ENCODE measurements at places on chromosomes 6 and 20.

DNA sequence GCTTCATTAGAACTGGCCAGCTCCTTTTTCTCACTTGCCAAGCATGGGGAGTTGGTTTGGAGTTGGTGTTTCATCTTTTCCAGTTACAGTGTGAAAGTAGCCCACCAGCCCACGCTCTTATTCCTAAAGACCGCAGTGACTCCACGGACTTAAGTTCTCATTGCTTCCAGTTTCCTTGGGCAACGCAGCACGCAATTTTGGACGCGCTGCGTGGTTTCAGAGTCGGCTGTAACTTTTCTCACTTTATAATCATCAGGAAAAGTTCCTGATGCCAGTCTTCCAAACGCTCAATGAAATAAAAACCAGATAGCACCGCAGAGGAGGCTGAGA is 381 bp upstream of the PEX7 start:
- DNase-seq, result no peak

DNA sequence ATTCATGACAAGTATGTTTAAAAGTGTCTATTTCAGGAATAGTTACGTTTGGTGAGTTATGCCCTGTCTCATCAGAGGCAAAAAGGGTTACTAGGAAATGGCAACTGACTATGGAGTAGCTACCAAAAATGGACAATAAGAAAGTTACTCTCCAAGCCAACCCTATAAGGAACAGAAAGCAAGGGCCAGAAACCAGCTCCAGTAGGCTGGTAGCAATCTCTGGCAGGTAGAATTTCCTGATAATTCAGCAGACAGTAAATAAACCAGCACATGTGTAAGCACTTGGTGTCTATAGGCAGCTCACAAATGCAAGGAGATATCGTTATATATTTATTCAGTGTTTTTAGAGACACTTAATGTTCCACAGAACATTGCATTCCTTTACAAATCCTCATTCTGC is 20.3 kb downstream of the SOX4 start:
- DNase-seq, result no peak

- DNase-seq, result no peak
Observed at GRCh38 chr6:81806793-81807565, 54.5 kb upstream of the TENT5A start.

- DNase-seq, result no peak
Observed at GRCh38 chr6:158411998-158412397, 99.7 kb downstream of the TULP4 start.

- DNase-seq, result no peak
Observed at GRCh38 chr6:78251931-78252330, 599.1 kb downstream of the MEI4 start.

DNA sequence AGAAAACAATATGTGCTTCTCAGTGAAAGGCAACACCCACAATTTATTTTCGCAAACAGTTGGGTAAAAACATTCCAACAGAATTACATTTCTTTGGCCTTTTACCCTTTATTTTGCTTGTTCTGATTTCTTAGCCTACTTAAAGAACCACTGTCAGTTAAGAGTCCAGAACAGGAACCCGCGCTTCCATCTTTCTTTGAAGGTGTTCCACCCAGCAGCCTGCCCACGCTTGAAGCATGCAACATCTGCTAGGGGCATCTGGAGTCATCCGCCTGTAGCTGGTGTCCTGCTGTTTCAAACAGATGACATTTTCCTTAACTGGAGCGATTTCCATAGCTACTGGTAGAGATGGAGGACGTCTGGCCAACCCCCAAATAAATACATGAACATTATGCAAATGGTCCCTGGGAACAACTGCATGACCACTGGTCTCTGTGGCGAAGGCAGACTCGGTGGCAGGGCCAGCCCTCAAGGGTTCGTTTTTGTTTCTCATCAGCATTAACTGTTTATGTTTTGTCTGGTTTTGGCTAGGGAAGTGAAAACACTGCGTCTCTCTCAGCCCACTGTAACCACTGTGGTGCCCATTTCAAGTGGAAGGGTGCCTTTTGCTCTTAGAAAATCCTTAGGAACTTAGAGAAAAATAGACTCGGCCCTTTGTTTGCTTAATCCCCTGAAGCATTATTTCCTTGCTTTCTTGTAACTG is 51.6 kb downstream of the LAMA4 start:
- no peak for DNase-seq

- no peak for DNase-seq
Observed at GRCh38 chr20:16864963-16865362, 116.8 kb downstream of the OTOR start.

- DNase-seq, result no peak
Observed at GRCh38 chr20:15857173-15857784, 716.0 kb downstream of the KIF16B start.

GRCh38 chr20:63325554-63326313 is 32.7 kb downstream of the COL20A1 start:
- no peak for DNase-seq

DNA sequence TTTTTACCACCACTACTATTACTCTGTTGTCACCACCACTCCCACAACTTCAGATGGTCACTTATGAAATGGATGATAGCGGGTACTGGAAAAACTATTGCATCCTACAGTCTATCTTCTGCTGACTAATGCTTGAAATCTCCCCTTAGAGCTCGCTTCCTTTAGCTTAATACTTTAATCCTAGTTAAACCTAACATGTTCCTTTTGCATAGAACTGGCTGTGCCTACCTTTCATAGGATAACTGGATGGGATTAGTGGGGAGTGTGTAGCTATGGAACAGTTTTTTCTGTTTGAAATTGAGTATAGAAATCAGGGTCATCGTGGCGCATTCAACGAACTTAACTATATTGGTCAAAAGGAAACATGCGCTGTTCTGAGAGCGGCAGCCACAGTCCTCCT is 294.7 kb downstream of the FARS2 start:
- DNase-seq, result no peak

DNA sequence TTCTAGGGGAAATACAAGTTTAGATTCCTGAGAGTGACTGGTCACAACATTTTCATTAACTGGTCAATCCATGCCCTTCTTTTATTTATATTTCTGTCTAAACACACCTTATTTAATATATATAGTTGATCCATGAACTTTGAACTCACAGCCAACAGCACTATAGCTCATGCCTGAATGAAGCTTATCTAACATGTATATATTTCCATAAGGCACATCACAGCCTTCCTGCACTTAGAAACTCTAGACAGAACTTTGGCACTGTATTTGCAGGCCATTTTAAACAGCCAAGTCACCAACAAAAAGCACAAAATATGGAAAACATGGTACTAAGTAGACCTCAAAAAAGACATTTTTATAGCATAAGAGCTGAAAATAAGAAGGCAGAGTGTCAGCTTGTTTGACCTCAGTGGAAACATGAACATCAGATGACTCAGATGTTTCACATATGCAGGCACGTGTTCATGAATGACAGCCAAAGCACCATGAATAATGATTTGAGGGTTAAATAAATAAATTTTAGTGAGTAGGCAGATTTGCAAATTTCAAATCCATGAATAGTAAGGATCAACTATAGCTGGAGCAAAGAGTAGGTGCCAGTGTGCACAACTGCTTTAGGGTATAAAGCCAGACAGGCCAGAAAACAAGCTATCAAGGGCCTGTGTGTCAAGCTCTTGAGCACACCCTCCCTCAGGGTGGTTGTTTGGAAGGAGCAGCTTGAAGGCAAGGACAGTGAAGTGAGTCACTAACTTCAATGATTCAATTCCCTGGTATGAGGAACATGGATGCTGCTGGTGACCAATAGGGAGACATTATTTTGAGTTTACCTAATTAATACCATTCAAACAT is 88.9 kb upstream of the NT5E start:
- DNase-seq, result no peak

- no peak for DNase-seq
Observed at GRCh38 chr6:34544776-34545471, 11.2 kb downstream of the SPDEF start.

GRCh38 chr6:34386316-34387137 is 5.9 kb downstream of the NUDT3 start:
- DNase-seq, result no peak

DNA sequence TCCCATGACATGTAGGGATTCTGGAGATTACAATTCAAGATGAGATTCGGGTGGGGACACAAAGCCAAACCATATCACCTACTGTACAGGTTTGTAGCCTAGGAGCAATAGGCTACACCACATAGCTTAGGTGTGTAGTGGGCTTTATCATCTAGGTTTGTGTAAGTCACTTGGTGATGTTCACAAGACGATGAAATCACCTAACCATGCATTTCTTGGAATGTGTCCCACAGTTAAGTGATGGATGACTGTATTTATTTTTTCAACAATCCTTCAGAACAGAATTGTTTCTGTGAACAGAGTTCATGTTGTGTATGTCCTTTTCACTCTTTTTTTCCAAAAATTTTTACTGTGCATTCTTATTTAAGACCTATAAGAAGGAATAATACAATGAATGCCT is 76.1 kb downstream of the DTD1 start:
- DNase-seq, result no peak

DNA sequence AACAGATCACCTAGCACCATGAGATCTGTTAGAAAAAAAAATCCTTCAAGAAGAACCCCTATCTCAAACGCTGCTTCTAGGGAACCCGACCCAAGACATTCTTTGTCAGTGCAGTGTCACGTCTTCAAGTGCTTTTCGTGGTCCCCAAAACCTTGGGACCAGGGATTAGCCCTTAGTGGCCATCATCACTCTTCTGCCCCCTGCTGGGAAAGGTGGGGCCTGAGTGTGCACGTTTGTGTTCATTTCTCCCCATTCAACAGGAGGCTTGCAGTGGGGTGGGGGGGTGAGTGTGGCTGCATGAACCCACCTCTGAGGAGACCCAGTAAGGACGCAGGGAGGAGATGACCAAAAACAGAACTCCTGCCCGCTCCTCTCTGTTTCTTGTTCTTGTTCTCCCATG is 218.2 kb upstream of the RNF24 start:
- no peak for DNase-seq

DNA sequence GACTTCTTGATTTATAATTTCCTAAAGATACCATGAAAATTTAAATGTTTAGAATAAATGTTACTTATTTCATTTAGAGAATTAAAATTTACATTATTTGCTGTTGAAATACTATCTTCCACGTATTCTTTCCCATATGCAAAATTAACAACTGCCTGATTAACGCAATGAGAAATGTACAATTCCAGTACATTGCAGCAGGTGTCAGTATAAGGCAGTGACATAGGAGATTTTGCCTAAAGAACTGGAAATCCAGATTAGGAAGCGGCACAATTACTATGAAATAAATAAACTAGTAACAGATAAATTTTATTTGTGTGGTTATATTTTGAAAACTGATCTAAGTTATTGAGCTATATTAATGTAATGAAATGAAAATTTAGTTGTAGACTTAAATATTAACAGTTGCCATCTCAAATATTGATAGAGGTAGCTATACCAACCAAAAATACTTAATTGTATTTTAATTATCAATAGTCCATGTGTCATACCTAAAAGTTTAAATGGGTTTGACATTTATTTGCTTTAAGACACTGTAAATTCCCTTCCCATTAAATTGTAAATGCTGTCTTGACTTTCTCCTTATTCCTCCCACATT is 300.2 kb downstream of the UTRN start:
- DNase-seq, result no peak

- no peak for DNase-seq
Observed at GRCh38 chr6:2166717-2167116, 78.7 kb downstream of the GMDS start.

- DNase-seq, result no peak
Observed at GRCh38 chr6:117149324-117149723, 116.0 kb upstream of the VGLL2 start.

DNA sequence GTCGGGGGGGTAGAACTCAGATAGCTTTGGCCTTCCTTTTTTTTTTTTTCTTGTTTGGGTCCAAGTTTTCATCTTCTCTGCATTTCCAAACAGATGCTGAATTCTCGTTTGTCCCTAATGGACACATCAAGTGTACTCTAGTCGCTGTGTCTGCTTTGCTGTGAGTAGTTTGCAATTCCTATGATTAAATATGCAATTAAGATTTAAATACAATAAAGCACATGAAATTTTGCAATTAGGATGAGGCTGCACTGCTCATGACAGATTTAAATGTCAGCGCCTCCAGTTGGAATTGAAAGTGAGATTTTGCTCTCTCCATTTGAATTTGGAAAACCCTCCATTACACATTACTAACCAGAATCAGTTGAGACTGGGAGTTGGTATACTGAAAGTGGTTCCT is 70.4 kb downstream of the PFDN4 start:
- no peak for DNase-seq

DNA sequence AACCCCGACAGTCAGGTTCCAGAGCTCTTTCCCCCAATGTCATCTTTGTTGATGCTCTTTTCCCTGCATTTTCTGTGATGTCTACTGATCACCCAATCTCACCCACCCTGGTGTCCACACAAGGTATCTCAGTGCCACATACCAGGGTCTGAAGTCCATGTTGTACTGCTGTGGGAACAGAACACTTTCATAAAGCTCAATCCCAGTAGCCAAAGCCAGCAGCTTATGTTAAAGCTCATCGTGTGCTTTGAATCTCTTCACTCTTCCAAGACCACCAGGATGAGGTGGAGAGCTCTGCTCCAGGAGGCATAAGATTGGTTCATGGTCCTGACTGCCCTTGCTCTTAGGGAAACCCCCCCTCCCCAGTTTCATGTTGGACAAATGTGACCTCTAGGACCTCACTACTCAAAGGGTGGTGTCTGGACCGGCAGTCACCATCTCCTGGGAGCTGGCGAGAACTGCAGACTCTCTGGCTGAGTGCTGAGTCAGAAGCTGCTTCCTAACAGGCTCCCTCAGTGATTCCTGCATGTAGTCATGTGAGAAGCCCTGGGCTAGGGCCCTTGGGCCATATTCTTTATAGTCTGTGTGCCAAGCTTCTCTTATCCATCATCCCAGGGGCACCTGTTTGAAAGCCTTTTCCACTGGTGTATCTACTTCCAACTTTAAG is 13.4 kb upstream of the CPNE5 start:
- no peak for DNase-seq

DNA sequence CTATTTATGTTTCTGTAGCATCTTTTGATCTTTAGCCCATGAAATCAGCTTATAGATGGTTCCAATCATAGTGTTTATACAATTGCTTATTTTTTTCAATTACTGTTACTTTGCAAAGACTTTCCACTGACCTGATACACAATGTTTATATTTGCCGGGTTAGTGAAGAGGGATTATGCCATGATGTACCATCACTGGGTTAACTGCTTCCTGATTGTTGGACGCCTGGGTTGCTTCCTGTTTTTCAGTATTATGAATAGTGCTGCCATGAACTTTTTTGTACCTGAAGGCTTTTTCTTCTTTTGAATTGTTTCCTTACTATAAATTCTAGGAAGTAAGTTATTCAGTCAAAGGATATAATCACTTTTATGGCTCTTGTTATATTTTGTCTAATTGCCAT is 6.9 kb downstream of the MANBAL start:
- no peak for DNase-seq

DNA sequence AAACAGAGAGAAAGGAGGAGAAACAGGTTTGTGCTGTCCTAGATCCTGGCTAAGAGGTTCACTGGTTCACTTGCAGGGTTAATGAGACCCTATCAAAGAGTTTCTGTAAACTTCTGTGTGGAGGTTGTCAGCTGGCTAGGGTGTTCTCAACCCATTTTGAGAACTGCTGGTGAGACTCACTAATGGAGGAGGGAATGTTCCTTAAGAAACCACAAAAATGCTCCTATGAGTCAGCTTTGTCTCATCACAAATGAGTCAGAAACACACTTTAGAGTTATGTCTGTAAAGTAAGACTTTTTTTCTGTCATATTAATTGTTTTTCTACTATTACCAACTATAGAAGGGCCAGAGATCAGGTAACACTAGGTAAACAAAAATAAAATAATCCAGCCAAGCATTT is 884.4 kb downstream of the PHF3 start:
- DNase-seq, result no peak

Measured in stimulated activated CD4-positive, alpha-beta T cell treated with anti-CD3 and anti-CD28 coated beads, Interleukin-15, amount 100 ng/mL, for 1 hour (primary cell).